ENCODE measurements at places on chromosomes 2 and 18. TPM values are rescaled to one million over a fixed set of nuclear protein-coding genes. Genes with fewer than 3 reads are reported as not detected.

The SERPINB5 gene
- total RNA-seq, result not detected

The LBX2 gene
- not detected for total RNA-seq

The ATP8B1 gene
- not detected for total RNA-seq

The CPO gene
- not detected for total RNA-seq

The MTERF4 gene
- 105 TPM for total RNA-seq

The CNDP1 gene
- 0.15 TPM for total RNA-seq

The EN1 gene
- not detected for total RNA-seq

The ACVR2A gene
- total RNA-seq, result 12.4 TPM

The BMP10 gene
- 0.57 TPM for total RNA-seq

The ZNF516 gene
- total RNA-seq, result 9.9 TPM

The KCNJ13 gene
- not detected for total RNA-seq

The ARHGAP15 gene
- total RNA-seq, result 261 TPM

The TP53I3 gene
- total RNA-seq, result 1.5 TPM

The WDPCP gene
- 9.4 TPM for total RNA-seq

The ADCYAP1 gene
- total RNA-seq, result not detected

The LCT gene
- total RNA-seq, result not detected

The ZNF519 gene
- 10.3 TPM for total RNA-seq

The GKN1 gene
- not detected for total RNA-seq

The RGPD4 gene
- total RNA-seq, result not detected

The RALBP1 gene
- 27.0 TPM for total RNA-seq

The ANKRD30BL gene
- total RNA-seq, result not detected

The FOXI3 gene
- total RNA-seq, result not detected

The PLGLB2 gene
- not detected for total RNA-seq

The GRP gene
- not detected for total RNA-seq

The SDC1 gene
- total RNA-seq, result not detected

The IL1B gene
- 1.3 TPM for total RNA-seq

The TLX2 gene
- total RNA-seq, result not detected

The GCG gene
- not detected for total RNA-seq

The CCDC102B gene
- total RNA-seq, result 1.8 TPM

The C18orf32 gene
- 34.8 TPM for total RNA-seq

The SPDYA gene
- 19.6 TPM for total RNA-seq

The SLC23A3 gene
- 1.3 TPM for total RNA-seq

The SERPINB12 gene
- not detected for total RNA-seq

The TRIM54 gene
- total RNA-seq, result not detected

The DOK1 gene
- 19.8 TPM for total RNA-seq

The SULT1C3 gene
- not detected for total RNA-seq

The DPP10 gene
- total RNA-seq, result not detected

The DTNA gene
- total RNA-seq, result not detected

The SLC9A4 gene
- not detected for total RNA-seq

The MMADHC gene
- total RNA-seq, result 72.5 TPM

Measured in CD4-positive, CD25-positive, alpha-beta regulatory T cell (primary cell).